ENCODE measurements at places on chromosomes 4 and X.

DNA sequence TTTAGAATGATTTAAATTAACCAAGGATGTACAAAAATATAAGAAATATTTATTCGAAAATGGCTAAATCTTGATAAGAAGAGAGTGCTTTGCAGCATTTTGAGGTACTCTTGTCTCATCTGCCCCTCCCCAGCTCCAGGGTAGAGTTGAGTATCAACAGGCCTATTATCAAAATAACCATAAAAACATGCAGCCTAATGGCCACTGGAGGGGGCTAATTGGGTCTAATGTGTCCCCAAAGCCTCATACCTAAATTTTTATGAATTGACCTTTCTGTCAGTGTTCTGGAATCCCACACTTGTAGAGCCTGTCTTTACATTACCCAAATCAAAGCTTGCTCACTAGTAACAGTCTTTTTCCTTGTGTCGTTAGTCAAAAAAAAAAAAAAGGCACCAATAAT is 544.9 kb upstream of the CPXCR1 start:
- no peak for DNase-seq
- no peak overlapping the region for H3K4me3 ChIP-seq
- H3K27ac ChIP-seq, result no peak overlapping the region

- no peaks in the 10 kb centered on the region for H3K27me3 ChIP-seq
- no peak overlapping the region for H3K27ac ChIP-seq
- peaks cover 19% of the 10 kb centered on the region for H3K36me3 ChIP-seq
- no peak for DNase-seq
Observed at GRCh38 chrX:71057848-71058530, 10.1 kb downstream of the SNX12 start.

GRCh38 chrX:37441377-37441776 is 92.2 kb downstream of the PRRG1 start:
- H3K27ac ChIP-seq, result no peak overlapping the region
- DNase-seq, result peak; percentile 0

- peak; percentile 50 for DNase-seq
- no peaks in the 10 kb centered on the region for H3K27me3 ChIP-seq
- H3K36me3 ChIP-seq, result no peaks in the 10 kb centered on the region
- no peak overlapping the region for H3K4me3 ChIP-seq
- no peak overlapping the region for H3K27ac ChIP-seq
Observed at GRCh38 chr4:95190751-95191436, 357.9 kb downstream of the UNC5C start.

DNA sequence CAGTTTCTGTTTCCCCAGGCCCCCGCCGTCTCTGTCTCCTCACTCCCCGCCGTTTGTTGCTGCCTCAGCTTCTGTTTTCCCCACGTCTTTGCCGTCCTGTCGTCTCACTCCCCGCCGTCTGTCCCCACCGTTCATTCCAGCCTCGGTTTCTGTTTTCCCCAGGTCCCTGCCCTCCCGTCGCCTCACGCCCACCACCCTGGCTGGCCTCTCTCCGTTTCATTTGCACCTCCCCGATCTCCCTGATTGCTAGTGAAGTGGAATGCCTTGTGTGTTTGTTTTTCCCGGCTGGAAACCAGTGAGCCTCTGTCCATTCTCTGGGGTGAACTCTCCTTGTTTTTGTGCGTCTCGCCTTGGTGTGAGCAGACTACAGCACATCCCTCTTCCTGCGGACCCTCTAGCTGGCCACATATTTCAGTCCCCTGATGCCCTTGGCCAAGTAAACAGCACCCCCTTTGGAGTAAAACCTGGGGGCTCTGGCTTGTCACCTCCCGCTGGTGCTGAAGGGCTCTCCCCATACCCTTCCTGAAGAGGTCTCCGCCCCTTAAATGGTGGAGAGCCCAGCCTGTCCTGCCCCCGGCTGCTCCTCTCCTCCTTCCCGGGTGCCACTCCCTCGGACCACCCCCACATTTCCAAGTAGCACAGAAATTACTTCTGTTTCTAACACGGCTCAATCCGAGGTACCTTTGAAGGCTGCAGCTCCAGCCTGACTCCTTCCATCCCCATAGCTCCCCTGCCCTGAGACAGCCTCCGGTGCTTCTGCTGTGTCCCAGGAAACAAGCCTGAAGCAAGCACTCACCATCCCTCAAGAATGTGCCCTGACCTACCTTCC is 13.2 kb downstream of the TMEM175 start:
- peak; percentile 42 for DNase-seq
- H3K27ac ChIP-seq, result no peak overlapping the region
- H3K4me1 ChIP-seq, result peaks cover 5% of the 10 kb centered on the region

GRCh38 chrX:19875050-19875431 is 12.4 kb downstream of the SH3KBP1 start:
- no peaks in the 10 kb centered on the region for H3K36me3 ChIP-seq
- no peak overlapping the region for H3K4me3 ChIP-seq
- no peaks in the 10 kb centered on the region for H3K27me3 ChIP-seq
- H3K4me1 ChIP-seq, result no peaks in the 10 kb centered on the region
- no peak for DNase-seq
- peak overlapping the region; percentile 30 for H3K27ac ChIP-seq

- H3K4me3 ChIP-seq, result no peak overlapping the region
- DNase-seq, result no peak
- no peaks in the 10 kb centered on the region for H3K36me3 ChIP-seq
- no peaks in the 10 kb centered on the region for H3K27me3 ChIP-seq
- H3K27ac ChIP-seq, result no peak overlapping the region
Observed at GRCh38 chr4:108135549-108136209, 33.1 kb downstream of the LEF1 start.

DNA sequence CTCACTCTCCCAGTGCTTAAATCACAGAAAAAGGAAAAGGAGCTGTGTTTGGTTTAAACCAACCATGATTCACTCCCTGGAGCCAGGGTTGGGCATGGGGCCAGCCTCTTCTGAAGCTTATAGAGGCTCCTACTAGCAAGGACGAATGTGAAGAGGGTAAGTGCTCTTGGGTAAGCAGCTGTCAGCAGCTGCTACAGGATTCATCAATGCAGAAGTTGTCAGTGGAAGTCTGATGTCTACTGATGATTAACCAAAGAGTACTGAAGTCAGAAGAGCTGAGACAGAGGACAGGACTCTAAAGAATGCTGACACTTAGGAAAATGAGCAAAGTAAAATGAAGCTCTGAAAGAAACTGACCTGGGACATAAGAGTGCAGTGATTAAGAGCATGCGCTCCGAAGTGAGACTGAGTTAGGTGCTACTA is 32.7 kb upstream of the JADE1 start:
- no peaks in the 10 kb centered on the region for H3K27me3 ChIP-seq
- DNase-seq, result peak; percentile 88
- no peak overlapping the region for H3K27ac ChIP-seq
- peaks cover 12% of the 10 kb centered on the region for H3K4me1 ChIP-seq

DNA sequence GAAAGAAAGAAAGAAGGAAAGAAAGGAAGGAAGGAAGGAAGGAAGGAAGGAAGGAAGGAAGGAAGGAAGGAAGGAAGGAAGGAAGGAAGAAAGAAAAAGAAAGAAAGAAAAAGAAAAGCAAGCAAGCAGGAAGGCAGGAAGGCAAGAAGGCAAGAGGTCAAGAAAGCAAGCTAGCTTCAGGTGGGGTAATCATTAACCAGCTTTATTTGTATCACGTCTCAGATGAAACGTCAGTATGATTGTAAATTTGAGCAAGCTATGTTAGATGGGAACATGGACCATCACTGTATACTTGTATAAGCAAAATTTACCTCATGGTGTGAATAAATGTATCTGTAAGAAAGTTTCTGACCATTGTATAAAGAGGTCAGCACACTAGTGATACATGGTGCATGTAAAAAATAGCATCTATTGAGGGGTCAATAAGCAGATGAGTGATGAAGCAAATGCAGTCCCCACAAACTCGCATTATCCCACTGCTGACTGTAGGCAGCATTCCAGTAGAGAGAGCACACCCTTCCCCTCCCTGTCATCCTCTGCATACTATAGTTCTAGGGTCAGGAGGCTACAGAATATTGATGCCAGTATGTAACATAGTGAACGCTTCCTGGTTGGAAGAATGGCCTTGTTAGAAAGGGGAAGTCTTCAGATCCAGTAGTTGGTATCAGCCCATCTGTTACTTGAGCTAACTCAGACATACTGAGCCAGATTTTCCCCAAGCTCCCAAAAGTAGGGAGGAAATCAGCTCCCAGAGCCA is 16.5 kb upstream of the KLHL34 start:
- H3K36me3 ChIP-seq, result no peaks in the 10 kb centered on the region
- no peak for DNase-seq
- no peak overlapping the region for H3K27ac ChIP-seq
- no peak overlapping the region for H3K4me3 ChIP-seq
- no peaks in the 10 kb centered on the region for H3K27me3 ChIP-seq

- no peaks in the 10 kb centered on the region for H3K36me3 ChIP-seq
- H3K4me3 ChIP-seq, result no peak overlapping the region
- H3K27me3 ChIP-seq, result no peaks in the 10 kb centered on the region
- no peak for DNase-seq
- H3K4me1 ChIP-seq, result no peaks in the 10 kb centered on the region
Observed at GRCh38 chrX:46811121-46811520, 25.7 kb upstream of the RP2 start.

DNA sequence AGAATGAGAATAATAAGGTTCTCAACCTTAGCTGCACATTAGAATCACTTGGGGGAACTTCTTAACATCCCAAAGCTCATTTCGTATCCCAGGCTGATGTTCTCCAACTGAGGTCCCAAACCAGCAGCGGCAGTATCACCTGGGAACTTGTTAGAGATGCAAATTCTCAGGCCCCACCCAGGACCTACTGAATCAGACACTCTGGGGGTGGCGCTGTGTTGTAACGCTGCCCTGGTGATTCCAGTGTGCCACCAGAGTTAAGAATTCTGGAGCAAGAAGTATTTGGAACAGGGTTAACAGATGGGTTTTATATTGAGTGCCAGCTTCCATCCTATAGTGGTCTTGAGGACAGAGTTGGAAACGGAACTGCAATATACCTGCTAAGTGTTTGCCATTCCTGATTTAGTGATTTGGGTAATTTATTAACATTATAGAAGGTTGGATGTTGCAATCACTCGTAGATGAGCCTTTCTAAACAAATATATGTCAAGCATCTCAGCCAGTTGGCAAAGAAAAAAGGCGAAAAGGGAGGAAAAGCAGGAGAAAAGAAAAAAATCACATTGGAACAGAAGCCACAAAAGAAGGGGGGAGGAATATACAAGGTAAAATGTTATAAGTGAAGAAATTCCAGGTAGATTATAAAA is 141.0 kb downstream of the ARX start:
- H3K4me3 ChIP-seq, result no peak overlapping the region
- no peak for DNase-seq
- H3K4me1 ChIP-seq, result no peaks in the 10 kb centered on the region
- H3K27ac ChIP-seq, result no peak overlapping the region

DNA sequence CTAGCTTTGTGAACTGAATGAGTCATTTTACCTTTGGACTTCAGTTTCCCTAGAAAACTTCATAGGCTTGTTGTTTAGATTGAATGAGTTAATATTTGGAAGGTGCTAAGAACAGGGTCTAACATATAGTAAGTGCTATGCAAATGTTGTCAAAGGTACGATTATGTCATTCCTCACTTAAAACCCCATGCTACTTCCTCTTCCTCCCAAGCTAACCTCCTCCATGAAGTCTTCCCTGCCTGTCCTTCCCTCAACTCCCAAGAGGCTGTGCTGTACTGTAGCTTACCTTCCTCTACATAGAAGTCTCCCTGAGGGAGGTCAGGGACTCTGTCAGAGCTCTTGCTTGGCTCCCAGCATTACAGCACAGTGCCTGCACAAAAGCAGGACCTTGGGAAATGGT is 103.4 kb upstream of the PJA1 start:
- DNase-seq, result no peak
- no peak overlapping the region for H3K27ac ChIP-seq
- no peaks in the 10 kb centered on the region for H3K27me3 ChIP-seq
- H3K4me1 ChIP-seq, result no peaks in the 10 kb centered on the region
- no peaks in the 10 kb centered on the region for H3K36me3 ChIP-seq

DNA sequence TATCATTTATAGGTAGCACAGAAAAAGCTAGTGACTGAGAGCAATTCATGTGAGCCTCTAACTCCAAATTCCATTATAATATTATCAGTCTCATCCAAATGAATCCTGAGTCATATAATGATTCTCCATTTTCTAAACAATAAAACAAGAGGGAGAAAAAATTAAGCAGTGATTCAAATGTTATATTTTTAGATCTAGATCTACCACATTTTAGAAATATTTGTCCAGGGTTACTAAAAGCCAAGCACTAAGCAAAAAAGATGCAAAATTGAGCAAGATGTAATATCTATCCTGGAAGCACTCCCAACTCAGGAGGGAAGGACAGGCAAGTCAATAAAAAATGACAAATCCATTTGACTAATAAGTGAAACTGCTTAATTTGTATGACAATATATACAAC is 172.8 kb downstream of the FBXW7 start:
- no peaks in the 10 kb centered on the region for H3K27me3 ChIP-seq
- H3K27ac ChIP-seq, result no peak overlapping the region
- H3K4me3 ChIP-seq, result no peak overlapping the region
- no peaks in the 10 kb centered on the region for H3K36me3 ChIP-seq
- no peak for DNase-seq

Data from upper lobe of left lung (tissue), 6 donors.